ENCODE measurements at places on chromosomes 2 and 18. TPM values are rescaled to one million over a fixed set of nuclear protein-coding genes. Genes with fewer than 3 reads are reported as not detected.

DNA sequence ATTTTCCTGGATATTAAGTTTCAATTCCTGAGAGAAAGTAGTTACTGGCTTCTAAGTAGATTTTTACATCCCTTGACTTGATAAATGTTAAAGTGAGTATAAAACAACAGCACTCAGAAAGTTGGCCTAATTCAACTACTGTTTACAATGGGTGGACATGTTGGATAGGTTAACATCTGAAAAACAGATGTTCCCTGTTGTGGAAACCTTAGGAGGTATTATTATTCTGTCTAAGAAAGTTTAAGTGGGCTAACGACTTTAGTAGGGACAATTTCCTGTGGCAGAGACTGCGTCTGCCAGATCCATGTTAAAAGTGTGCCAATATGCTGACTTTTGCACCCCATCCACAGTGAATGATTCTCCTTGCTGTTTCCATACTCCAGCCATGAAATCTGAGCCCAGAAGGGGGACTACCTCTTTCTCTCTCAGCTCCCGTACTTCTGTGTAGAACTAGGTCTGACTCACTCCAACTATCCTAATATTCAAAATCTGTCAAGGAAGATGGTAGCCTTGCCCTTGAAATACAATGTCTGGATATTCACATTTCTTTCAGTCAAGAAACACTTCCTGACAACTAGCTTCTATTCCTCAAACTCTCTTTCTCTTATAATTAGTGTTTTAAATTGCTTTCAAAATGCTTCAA lies 327.5 kb upstream of the HNRNPA3 start:
- DNase-seq = no peak

GRCh38 chr2:101787097-101787496 lies 89.6 kb downstream of the MAP4K4 start:
- DNase-seq = no peak

GRCh38 chr2:47867205-47867604 lies 39.1 kb downstream of the FBXO11 start:
- DNase-seq = no peak

DNA sequence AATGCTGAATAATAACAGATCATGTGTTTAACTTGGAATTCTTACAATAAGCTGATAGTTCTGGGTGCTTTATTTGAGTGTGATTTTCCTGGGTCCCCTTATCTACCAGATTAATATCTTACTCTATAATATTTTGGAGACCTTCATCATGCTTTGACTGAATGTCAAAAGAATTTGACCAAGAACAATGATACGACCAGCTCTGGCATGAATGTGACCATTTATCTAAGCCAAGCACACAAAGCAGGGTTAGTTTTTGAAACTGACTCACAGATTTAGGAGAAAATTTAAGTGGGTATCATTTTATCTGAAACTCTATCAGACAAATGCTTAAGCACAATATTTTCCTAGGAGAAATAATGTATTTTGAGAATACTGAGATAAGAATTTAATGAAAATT lies 677.0 kb downstream of the NYAP2 start:
- no peak for DNase-seq

- DNase-seq = no peak
These were observed 127.1 kb downstream of the LPIN1 start for GRCh38 chr2:11873356-11874154.

GRCh38 chr18:77148289-77148688 lies 15.7 kb upstream of the MBP start:
- no peak for DNase-seq

DNA sequence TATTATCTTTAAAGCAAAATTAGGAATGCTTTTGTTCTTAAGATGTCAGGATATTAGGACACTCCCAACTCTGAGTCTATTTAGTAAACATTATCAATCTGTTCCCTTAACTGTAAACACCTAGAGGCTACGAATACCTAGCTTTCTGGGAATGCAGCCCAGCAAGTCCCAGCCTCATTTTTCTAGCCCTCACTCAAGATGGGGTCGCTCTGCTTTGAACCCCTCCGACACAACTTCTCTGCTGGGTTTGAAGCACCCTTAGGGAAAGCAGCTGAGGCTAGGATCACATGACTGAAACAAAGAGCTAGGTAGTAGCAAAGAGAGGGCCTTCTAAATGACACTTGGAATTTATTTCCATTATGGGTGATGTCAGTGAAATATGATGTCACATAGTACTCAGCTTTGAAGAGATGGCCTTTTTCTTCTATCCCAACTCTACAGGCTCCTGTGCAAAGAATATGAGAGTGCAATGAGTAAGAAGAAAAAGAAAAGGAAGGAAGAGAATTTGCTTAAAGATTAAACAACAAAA lies 114.7 kb downstream of the CSRNP3 start:
- DNase-seq = no peak

TUBB8B gene
- not detected for total RNA-seq

All from right lobe of liver (tissue), 6 donors.